ENCODE measurements at places on chromosomes 4 and X. TPM values are rescaled to one million over a fixed set of nuclear protein-coding genes. Genes with fewer than 3 reads are reported as not detected.

Gene SSX2
- total RNA-seq, result not detected

Gene CYLC1
- not detected for total RNA-seq

Gene SNCA
- 31.6 TPM for total RNA-seq

Gene P2RY8
- total RNA-seq, result not detected

Gene SH2D1A
- not detected for total RNA-seq

Gene NAA11
- not detected for total RNA-seq

Gene IRS4
- not detected for total RNA-seq

Gene UNC5C
- not detected for total RNA-seq

Gene ETDB
- total RNA-seq, result not detected

Gene CXCL3
- total RNA-seq, result 0.26 TPM

Gene UGT2B15
- not detected for total RNA-seq

Measured in bronchial epithelial cell (primary cell).